ENCODE measurements at places on chromosomes 1 and 21. TPM values are rescaled to one million over a fixed set of nuclear protein-coding genes. Genes with fewer than 3 reads are reported as not detected.

DNA sequence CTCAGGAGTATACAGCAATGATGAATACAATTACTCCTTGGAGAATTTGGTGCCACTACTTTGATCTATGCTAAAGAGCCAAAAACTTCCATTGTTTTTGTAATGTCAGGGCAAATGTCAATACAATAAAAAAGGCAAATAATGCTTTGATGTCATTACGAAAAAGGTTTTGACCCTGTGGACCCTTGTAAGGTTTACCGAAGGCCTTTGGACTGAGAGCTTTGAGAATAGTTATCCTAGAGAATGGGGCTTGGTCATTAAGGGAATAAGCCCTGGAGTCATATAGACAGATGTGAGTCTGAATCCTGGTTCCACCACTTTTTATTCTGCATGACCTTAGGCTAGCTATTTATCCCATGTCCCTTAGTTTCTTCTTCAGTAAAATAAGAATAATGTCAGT lies 27.5 kb downstream of the CEP170 start:
- DNase-seq: no peak

GRCh38 chr1:80155371-80155770 lies 1148.8 kb upstream of the ADGRL4 start:
- no peak for DNase-seq

- no peak for DNase-seq
These were observed 8.5 kb downstream of the NECAP2 start for GRCh38 chr1:16449065-16449464.

- no peak for DNase-seq
These were observed 5.0 kb downstream of the TTC39A start for GRCh38 chr1:51325391-51325790.

DNA sequence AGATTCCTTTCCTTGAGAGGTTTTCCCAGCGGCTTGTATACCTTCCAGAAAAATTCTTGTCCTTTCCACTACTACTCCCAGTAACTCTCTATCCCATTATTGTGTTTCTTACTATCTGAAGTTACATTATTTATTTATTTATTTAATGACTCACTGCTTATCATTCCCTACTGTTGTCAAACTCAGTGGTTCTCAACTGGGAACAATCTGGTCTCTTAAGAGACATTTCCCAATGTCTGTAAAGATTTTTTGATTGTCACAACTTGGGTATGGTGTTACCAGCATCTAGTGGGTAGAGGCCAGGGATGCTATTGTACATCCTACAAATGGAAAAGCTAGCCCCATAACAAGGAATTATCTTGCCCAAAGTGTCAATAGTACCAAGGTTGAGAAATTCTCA lies 771.5 kb upstream of the ADGRL2 start:
- DNase-seq: no peak

- no peak for DNase-seq
These were observed 80.9 kb downstream of the TLR5 start for GRCh38 chr1:223062177-223062576.

- no peak for DNase-seq
These were observed 16.9 kb upstream of the VANGL1 start for GRCh38 chr1:115624859-115625258.

- peak; percentile 74 for DNase-seq
These were observed 18.7 kb upstream of the AK2 start for GRCh38 chr1:33055210-33056008.

DNA sequence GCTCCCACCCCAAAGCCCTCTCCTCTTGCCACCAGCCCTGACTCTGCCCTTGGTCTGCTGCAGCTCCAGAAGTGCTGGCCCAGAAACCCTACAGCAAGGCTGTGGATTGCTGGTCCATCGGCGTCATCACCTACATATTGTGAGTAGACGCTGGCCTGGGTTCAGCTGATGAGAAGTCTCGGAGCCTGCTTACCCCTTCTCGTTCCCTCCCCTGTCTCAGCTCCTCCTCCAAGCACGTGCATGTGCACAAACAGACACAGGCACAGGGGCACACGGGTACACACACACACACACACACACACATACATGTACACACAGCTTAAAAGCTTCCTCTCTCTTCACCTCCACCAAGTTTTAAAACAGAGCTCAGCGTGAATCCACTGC lies 24.3 kb downstream of the CAMK1G start:
- DNase-seq: no peak

DNA sequence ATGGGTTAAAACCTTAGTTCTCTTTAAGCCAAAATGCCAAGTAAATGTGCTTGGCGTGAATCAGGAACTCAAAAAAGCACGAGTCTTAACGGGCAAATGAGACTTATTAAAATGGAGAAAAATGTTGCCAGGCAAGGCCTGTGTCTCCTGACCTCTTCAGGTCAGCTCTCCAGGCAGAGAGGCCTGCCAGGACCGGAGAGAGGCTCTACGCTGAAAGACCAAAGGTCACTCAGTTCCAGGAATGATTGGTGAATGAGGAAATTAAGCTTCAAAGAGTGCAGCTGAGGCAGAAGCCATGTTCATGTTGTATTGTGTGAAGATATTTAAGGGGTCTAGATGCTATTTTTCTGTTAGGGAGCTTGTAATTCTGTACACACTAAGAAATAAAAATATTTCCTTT lies 66.6 kb downstream of the SPAG17 start:
- no peak for DNase-seq

GRCh38 chr1:39081271-39082009 lies 55.3 kb downstream of the NDUFS5 start:
- DNase-seq: no peak

GRCh38 chr21:32954353-32954752 lies 71.4 kb upstream of the OLIG2 start:
- no peak for DNase-seq

GRCh38 chr1:166490437-166490991 lies 323.7 kb upstream of the FAM78B start:
- DNase-seq: no peak

DNA sequence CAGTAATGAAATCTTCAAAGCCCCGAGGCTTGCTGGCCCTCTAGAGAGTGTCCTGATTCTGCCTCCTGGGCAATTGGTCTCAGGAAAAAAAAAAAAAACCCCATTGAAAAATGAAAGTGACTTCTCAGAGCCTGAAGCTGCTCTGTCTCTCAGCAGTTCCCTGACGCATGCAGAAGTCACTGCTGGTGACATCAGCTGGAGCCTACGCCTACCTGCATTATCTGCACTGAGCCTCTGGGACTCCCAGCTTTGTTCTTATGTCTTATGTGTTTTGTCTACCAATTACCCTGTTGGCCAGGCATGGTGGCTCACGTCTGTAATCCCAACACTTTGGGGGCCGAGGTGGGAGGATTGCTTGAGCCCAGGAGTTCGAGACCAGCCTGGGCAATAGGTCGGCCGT lies 10.1 kb upstream of the SLC25A33 start:
- no peak for DNase-seq

DNA sequence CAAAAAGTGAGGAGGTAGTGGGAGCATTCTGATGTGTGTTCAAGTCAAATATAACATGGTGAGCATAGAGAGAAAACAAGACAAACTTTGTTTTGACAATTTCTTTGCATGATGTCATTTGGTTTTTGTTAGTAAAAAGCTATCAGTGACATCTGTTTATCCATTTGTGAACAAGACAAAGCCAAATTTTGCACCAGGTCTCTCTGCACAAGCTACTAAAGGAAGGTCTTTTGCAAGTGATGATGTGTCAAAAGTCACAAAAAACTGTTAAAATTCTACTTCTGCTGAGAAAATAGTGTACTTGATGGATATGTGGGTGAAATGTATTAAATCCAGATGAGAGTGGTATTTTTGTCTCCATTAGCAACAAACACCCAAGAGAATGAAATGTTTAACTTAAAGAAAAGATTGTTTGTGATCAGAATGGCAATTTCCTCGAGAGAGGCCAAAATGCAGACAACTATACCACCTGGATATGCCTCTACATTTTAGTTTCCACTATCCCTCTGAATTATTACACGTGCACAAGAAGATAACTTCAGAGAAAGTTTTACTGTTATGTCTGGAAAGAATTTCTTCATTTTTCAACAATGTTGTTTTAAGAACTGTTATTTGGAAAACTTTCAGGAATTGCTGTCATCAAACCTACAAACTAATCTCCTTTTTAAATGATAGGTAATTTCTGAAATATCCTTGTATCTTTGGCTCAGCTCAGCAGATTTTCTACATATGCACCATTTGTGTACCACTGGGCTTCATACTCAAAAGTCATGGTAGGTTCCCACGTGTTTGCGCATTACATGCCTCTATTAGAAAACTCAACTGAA lies 807.4 kb upstream of the ADGRL2 start:
- DNase-seq: no peak

GRCh38 chr1:119647734-119648619 lies at the start of gene ZNF697:
Gene ZNF697, minus strand, starts transcription at chr1:119648266. Its CDS starts 22,166 bp downstream, at chr1:119626100.
- peak; percentile 89 for DNase-seq

DNA sequence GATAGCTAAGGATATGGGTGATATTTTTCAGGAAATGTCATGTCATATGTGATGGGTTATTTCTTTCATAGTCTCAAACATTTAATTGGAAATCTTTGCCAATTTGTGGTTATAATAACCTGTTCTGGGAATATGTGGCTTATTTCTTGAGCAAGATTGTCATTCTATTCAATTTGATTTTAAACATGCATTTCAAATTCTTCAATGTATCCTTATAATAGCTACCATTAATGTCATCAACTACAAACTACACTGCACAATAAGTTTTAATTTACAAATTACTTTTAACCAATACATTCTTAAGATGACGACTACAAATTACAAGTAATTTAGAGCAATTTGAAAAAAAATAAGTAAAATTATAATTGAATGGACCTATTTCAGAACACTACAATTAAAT lies 164.9 kb downstream of the BRINP3 start:
- DNase-seq: no peak

- no peak for DNase-seq
These were observed 22.0 kb downstream of the COL6A1 start for GRCh38 chr21:46003575-46004007.

DNA sequence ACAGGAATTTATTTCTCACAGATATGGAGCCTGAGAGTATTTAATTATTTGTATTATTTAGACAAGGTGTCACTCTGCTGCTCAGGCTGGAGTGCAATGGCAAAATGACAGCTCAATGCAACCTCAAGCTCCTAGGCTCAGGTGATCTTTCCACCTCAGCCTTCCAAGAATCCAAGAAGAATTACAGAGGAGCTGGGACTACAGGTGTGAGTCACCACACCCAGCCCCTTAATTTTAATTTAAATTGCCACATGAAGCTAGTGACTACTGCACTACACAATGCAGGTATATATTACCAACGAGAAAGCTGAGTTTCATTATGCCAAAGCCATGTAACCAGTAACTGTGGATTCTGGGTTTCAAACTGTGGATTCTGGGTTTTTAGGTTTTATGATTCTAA lies 2.1 kb downstream of the KHDC4 start:
- DNase-seq: no peak

- no peak for DNase-seq
These were observed 5.7 kb downstream of the URB1 start for GRCh38 chr21:32387151-32387550.

DNA sequence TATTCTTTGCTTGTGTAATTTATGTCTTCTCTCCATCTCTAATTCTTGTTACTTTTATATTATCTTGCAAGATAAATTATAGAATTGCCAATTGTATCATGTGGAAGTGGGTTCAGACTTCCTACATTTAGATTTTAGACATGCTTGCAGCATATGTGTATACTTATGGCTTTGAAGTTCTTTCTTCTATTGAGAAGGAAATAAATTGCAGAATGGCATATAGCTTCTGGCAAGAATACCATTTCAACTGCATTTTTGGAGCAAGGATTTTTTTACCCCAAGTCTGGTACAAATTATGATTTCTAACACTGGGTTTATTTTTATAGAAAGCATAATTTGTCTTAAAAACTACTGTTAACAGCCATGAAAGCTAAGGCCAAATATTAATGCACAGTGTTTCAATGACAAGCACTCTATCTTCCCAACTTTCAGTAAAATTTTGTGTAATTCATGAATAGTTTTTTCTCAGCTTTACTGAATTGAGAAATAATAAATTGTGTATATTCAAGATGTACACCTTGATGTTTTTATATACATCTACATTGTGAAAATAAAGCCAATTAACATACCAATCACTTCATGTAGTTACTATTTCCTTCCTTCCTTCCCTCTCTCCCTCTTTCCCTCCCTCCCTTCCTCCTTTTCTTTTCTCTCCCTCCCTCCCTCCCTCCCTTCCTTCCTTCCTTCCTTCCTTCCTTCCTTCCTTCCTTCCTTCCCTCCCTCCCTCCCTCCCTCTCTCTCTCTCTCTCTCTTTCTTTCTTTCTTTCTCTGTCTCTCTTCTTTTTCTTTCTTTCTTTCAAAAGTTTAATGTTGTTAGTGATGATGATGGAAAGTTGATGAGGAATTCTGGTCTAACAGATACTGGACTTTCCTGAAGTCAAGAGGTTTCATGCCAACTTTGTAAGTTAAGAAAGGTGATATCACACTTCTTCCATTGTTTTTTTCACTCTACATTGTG lies 47.1 kb upstream of the HMCN1 start:
- no peak for DNase-seq

Gene GJA5
- polyA plus RNA-seq: 26.9 TPM

Gene CLDN17
- polyA plus RNA-seq: not detected

Gene TMEM269
- 0.80 TPM for polyA plus RNA-seq

Gene APP
- polyA plus RNA-seq: 826 TPM

Gene PDE9A
- polyA plus RNA-seq: 43.1 TPM

Gene ASAP3
- polyA plus RNA-seq: 34.8 TPM

Gene INTS7
- 22.0 TPM for polyA plus RNA-seq

Gene PPP1R12B
- polyA plus RNA-seq: 17.4 TPM

Data from renal cortex interstitium (tissue), 15 donors.